Epithelial cell of proximal tubule (primary cell): ENCODE measurements at places on chromosomes 12 and 14. TPM values are rescaled to one million over a fixed set of nuclear protein-coding genes. Genes with fewer than 3 reads are reported as not detected.

GRCh38 chr14:71734885-71735284 lies 197.3 kb upstream of the RGS6 start:
- DNase-seq, result no peak

The SARNP gene
- 155 and 203 TPM in 2 replicates for total RNA-seq

The APOF gene
- total RNA-seq, result not detected in 2 replicates

DNA sequence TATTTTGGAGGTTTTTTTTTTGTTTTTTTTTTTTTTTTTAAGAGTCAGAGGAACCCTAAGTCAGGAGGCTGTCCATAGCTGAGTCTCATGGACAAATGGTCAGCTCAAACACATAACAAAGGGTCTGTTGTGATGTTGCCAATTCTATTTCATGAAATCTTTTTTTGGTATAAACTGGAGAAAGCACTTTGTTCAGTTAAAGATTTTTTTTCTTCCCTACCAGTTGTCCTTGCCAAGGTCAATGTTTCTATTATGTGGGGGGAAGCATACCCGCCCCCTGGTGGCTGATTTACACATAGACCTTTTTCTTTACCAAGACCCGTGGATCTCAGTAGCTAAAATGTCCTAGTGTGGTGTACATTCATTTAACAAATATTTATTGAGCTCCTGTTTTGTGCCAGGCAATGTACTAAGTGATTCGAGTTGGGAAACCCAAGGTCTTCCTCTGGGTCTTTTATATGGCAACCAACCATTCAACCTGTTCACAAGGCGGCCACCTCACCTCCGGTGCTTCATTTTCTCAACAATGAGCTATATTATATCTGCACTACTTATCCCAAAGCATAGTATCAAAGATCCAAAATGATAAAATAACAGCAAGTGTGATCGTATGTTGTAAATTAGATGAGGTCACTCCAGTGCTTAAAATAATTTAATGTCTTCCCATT lies 214.5 kb downstream of the PAH start:
- peak; percentile 2 for DNase-seq

- no peak for DNase-seq
Observed at GRCh38 chr12:51320695-51321320, 3.2 kb downstream of the BIN2 start.

The MEG3 gene
- 7.2 and 26.0 TPM in 2 replicates for total RNA-seq

The FAM90A1 gene
- total RNA-seq, result 0.23 TPM in 1 of 2 replicates, not detected in the other

DNA sequence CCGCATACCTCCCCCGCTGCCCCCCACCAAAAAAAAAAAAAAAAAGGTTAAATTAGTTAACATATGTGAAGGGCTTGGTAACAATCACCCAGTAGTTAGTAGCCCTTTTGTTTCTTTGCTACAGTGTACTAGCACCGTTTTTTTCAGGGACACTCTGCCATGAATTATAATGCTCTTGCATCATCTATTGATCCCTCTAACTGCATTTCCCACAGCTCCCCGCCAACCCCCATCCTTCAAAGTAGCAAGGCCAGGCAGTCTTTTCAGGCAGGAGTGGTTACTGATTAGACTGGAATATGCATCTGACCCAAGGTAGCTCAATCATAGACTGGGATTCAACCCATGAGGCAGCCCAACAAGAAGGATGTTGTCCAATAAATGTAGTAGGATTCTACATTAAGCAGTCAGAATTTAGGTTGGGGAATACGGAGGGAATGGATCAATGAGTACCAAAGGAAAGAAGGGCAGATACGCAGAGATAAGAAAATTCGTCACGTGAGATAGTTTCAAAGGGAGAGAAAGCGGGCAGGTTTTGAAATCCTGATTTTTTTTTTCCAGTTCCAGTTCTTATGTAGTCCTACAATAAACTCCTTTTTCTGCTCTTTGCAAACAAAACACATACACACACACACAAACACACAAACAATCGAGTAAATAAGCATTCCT lies 39.8 kb upstream of the CRACR2A start:
- no peak for DNase-seq

GRCh38 chr14:68140076-68140741 lies 320.6 kb downstream of the RAD51B start:
- peak; percentile 99 for DNase-seq

- DNase-seq, result no peak
Observed at GRCh38 chr12:27619308-27619707, 76.9 kb upstream of the REP15 start.

The OR6C6 gene
- total RNA-seq, result not detected in 2 replicates

The AQP6 gene
- not detected in 2 replicates for total RNA-seq

- DNase-seq, result no peak
Observed at GRCh38 chr12:105386431-105386830, 55.9 kb downstream of the C12orf75 start.

GRCh38 chr12:66956300-66956699 lies 277.4 kb upstream of the GRIP1 start:
- no peak for DNase-seq

- DNase-seq, result peak; percentile 45
Observed at GRCh38 chr12:26651566-26652188, 181.3 kb downstream of the ITPR2 start.

GRCh38 chr12:49496417-49497360 lies 42.1 kb upstream of the KCNH3 start:
- no peak for DNase-seq

DNA sequence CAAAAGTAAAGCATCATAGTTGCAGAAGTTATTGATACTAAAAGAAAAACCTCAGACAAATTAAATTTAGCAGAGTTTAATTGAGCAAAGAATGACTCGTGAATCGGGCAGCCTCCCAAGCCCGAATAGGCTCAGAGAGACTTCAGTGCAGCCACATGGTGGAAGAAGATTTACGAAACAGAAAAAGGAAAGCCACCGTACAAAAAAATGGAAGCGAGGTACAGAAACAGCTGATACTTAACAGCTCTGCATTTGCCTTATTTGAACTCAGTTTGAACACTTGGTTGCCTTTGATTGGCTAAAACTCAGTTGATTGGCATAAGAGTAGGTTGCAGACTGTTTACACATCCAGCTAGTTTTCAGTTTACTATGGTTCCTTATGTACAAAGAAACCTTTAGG lies 12.9 kb downstream of the TTC9 start:
- DNase-seq, result no peak

- DNase-seq, result no peak
Observed at GRCh38 chr14:35526962-35527361, 7.0 kb upstream of the INSM2 start.

- no peak for DNase-seq
Observed at GRCh38 chr12:106276032-106276740, 26.3 kb upstream of the TCP11L2 start.

DNA sequence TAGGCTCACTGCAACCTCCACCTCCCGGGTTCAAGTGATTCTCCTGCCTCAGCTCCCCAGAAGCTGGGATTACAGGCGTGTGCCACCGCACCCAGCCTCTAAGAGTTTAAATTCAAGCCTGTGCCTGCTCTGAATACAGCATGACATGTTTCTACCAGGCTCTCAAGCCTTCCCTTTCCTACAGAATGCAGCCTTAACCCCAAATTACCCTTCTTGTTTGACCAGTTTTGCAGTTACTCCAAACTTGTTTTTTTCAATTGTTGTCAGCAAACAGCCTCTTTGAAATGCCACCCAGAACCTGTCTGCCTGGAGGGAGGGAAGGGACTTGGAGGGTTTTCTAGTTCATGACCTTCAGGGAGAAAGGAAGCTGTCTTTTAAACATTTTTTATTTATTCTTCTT lies 15.4 kb downstream of the GLTP start:
- no peak for DNase-seq

The ACSS3 gene
- 2.5 and 3.4 TPM in 2 replicates for total RNA-seq

DNA sequence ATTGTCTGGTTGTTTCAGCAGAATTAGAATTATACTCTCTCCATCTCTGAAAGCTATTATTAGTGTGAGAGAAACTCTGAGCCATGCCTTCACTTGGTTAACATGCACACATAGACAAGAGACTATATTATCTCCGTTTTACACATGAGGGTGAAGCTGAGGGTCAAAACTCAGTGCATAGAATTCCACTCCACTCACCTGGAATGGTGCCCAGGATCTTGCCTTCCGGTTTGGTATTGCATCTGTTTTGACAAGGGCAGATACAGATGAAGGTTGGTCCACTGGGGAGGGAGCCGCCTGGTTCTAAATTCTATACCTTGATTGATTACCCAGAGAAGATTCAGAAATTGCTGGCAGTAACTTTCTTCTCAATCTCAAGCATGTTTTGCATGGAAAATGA lies 149.5 kb upstream of the PELI2 start:
- no peak for DNase-seq

DNA sequence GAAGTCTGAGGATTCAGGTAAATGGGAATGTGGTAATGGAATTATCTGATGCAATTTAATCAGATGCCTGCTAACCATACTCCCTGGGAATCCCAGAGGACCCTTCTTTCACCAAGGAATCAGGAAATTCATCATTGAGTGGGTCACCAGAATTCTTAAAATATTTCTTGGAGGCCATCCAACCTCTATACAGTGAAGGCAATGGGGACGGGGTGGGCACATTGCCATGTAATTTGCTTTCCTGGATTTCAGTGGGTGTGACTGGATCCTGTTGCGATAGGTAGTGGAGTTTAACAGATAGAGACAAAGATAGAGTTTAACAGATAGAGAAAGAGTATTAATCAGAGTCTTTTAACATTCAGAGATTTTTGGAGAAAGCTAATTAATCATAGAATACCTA lies 394.4 kb downstream of the DAD1 start:
- DNase-seq, result no peak

DNA sequence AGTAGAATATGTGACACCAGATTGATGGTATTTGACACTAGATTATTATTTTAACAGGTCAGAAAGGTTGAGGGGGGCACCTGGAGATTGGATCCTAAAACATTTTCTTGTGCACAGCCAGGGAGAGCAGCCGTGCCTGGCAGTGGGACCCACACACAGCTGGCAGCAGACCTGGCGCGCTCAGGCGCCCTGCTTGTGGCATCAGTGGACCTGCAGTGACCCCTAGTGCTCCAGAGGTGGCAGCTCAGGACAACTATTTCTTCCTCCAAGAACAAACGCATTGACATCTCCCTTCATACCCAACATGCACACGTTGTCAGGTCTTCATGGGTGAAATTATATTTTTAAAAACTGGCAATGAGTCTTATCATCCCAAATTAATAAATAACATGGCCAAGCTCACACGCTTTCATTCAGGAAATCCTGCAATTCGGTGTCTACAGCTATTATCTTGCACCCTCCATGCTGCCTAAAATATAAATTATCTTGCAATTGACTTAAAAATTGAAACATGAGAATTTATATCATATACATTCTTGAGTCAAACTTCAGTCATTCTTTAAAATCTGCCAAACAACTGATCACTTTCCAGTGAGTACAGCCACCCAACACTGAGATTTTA lies 7.7 kb upstream of the TMEM132D start:
- no peak for DNase-seq

- DNase-seq, result no peak
Observed at GRCh38 chr12:98678946-98679610, 34.0 kb downstream of the APAF1 start.

DNA sequence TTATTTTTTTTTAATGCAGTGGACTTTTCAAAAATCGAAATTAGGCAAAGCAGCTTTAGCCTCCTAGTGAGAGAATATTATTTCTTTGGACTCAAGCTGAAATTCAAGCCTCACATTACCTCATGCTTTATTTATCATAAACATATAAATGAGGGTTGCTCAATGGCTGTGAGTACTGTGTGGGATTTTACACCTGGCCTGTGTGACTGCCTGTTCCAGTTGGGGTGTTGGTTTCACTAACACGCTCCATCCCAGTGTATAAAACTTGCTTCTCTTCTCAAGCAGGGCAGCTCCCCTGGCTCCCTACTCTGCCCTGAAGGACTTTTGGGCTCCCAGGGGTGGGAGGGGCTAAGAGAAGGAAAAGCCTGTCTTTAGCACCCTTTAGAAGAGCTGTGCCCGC lies 15.0 kb downstream of the ANKLE2 start:
- DNase-seq, result no peak

DNA sequence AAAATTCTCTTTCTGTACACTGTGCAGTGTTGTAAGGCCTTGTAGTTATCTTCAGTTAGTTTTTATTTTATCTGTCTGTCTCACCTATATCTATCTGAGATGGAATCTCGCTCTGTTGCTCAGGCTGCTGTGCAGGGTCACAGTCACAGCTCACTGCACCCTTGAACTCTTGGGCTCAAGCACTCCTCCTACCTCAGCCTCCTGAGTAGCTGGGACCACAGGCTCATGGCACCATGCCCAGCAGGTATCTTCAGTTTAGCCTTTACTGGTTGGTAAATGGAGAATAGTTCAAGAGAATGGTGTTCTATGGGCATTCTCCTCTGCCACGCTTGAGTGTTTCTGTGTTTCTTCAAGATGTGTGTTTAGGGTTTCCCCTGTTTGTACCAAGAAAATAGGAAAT lies 13.6 kb downstream of the TULP3 start:
- peak; percentile 32 for DNase-seq

The KRT85 gene
- total RNA-seq, result not detected in 2 replicates

The IFI27 gene
- not detected in 2 replicates for total RNA-seq

GRCh38 chr14:63581491-63581890 lies 38.3 kb upstream of the PPP2R5E start:
- DNase-seq, result no peak

DNA sequence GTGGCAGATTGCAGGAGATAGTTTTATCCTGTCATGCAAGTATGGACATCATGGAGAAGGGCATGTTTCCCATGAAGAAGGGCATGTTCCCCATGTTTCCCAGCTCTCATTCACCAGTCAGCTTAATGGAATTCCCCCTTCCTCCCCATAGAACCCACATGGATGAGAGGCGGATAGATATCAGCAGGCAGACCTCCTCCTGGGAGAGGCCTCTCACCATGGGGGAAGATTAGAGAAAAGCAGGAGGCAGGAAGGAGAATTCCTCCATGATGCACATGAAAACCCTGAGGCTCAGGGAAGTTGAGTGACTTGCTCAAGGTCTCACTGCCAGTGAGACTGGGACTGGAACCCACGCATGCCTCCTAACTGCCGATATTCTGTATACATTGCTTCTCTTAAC lies 92.9 kb upstream of the FOXN3 start:
- DNase-seq, result no peak

The ACSM4 gene
- total RNA-seq, result not detected in 2 replicates

DNA sequence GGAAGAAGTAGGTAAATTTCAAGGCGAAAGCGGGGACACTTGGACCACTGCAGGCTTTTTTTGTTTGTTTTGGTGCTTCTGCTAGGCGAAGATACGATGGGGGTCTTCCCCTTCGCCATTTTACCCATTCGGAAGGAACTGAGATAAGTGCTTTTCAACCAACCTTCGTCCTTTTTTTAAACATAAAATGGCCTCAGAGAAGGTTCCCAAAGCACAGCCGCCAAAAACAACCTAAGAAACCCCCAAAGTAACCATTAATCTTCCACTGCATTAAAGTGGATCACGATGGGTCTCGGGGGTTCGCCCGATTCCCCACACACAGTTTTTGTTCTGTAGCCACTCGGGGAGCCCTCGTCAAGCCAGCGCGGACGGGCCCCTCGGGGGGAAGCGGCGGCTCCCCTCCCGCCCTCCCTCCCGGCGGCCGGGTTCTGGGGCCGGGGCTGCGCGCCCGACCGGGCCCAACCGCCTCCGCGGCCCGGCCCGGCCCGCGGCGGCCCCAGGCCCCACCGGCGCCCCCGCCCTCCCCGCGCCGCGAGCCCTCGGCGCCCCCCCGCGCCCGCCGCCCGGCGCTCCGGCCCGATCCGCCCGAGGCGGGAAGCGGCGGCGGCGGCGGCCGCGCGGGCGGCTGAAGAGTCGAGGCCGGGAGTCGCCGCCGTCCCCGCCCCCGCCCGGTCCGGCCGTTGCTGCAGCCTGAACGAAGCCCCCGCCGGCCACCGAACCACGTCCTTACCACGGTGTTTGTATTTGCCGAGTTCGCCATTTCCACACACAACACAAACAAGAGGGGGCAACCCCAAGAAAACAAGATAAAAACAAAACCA lies 790 bp downstream of the GTF2A1 start:
- DNase-seq, result no peak

GRCh38 chr12:105961821-105962671 lies 176.7 kb downstream of the NUAK1 start:
- DNase-seq, result no peak
